Anterior cingulate cortex (tissue), 58 donors: ENCODE measurements at places on chromosomes 13 and 19.
A peak's percentile ranks its signal among the peaks of the same experiment; 100 is the strongest.

GRCh38 chr13:99289674-99290337 is 17.4 kb downstream of the GPR183 start:
- DNase-seq = no peak

GRCh38 chr13:96796091-96796633 is 198.1 kb downstream of the OXGR1 start:
- DNase-seq = no peak

DNA sequence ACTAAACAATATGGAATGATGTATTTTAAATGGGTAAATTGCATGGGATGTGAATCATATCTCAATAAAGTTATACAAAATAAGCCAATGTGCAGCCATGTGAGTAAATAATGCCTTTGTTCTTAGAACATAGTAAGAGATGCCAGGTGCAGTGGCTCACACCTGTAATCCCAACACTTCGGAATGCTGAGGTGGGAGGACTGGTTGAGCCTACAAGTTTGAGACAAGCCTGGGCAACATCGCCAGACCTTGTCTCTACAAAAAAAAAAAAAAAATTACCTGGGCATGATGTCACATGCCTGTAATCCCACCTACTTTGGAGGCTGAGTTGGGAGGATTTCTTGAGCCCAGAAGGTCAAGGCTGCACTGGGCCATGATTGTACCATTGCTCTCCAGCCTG is 230.7 kb downstream of the RFC3 start:
- DNase-seq = no peak

DNA sequence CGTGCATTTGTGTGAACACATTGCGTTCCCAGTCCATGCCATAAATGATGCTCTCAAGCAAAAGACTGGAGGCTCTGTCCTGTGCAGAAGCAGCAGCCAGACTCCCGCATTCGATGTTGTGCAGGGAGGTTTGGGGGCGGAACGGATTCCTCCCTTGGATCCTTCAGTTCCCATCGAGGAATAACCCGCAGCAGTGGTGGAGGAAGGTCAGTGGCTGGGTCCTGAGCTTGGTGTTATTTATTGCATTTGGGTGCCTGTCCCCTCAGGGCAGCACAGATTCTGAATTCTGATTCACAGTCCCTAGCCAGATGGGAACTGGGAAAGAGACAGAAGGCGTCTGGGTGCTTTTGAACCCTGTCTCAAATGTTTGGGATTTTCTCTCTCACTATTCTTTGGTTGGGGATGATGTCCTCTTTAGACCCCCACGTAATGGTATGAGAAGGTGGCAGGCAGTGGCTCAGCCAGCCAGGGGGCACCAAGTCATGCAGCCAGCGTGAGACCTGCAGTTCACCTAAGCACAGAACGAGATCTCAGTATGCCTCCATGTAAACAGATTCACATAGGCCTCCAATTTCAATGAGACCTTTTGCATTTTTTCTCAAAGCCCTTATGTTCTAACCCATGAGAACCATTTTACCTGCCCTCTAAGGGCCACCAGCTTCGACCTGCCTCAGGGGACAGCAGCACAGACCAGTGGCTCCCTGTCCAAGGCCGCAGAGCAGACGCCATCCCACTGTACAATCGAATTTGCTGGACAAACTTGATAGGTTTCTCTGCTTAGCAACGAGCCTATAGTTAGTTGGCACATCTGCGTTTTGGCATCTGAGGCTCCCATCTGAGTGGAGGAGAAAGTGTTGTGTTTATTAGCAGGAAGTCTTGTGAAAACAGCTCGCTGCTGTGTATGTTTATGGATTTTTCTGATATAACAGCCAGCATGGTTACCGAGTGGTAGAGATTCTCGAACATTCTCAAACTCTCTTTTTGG is 17.8 kb downstream of the KCTD15 start:
- no peak for DNase-seq

- DNase-seq = no peak
Measured at GRCh38 chr13:88103824-88104223, 432.7 kb downstream of the SLITRK5 start.

- DNase-seq = no peak
Measured at GRCh38 chr19:33134571-33135041, 2.7 kb downstream of the WDR88 start.

GRCh38 chr19:12265921-12266704 is 28.6 kb downstream of the ZNF44 start:
- no peak for DNase-seq

DNA sequence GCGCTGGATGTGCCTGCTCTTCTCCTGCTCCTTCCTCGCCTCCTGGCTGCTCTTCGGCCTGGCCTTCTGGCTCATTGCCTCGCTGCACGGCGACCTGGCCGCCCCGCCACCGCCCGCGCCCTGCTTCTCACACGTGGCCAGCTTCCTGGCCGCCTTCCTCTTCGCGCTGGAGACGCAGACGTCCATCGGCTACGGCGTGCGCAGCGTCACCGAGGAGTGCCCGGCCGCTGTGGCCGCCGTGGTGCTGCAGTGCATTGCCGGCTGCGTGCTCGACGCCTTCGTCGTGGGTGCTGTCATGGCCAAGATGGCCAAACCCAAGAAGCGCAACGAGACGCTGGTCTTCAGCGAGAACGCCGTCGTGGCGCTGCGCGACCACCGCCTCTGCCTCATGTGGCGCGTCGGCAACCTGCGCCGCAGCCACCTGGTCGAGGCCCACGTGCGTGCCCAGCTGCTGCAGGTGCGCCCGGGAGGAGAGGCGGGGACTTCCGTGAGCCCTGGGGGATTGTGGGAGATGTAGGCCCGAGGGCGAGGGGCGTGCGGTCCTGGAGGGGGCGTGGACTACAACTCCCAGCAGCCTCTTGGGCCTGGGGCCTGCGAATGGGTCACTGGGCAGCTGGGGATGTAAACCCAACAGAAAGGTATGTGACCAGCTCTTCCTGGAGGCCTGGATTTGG is 6.7 kb downstream of the KCNJ14 start:
- DNase-seq = no peak

- peak; percentile 14 for DNase-seq
Measured at GRCh38 chr13:38008636-38009035, 139.1 kb upstream of the TRPC4 start.

DNA sequence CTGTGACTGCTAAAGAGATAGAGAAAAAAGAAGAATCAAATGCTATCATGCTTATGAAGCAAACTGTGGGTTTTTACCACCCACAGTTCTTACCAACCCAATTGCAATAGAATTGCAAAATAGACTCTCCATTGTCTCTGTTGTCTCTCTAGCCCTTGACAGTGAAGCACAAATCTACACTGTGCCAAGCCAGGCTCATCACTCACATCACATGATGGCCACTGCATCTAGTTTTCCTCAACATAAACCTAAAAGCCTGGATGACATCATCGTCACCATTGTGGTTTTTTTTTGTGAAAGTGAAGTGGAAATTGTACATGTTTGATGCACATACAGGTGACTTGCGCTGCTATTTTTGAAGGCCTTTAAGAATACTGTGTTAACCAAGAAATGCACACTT is 56.1 kb downstream of the KL start:
- DNase-seq = no peak

GRCh38 chr13:42574435-42575311 is 721 bp downstream of the TNFSF11 start:
- DNase-seq = no peak
